ENCODE measurements at places on chromosomes 16 and 17.

- no peak for DNase-seq
Observed at GRCh38 chr16:28264656-28265055, 27.7 kb upstream of the SBK1 start.

GRCh38 chr16:83118365-83118764 is 491.6 kb downstream of the CDH13 start:
- DNase-seq = no peak

GRCh38 chr17:82064433-82065192 is 991 bp downstream of the DUS1L start:
- no peak for DNase-seq

GRCh38 chr17:55652114-55652823 is 70.4 kb downstream of the TMEM100 start:
- no peak for DNase-seq

DNA sequence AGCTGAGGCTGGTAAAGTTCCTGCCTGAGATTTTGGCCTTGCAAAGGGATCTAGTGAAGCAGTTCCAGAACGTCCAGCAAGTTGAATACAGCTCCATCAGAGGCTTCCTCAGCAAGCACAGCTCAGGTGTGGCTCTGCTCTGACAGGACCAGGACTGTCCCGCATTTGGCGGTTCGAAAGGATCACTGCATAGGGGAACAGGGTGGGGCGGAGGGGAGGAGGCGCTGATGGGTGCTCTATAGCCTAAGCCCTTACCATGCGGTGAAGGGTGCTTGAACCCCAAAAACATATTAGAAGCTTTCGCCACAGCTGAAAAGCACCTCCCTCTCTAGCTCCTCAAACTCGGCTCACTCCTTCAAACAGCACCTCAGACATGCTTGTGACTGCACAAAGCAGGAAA is 29.9 kb upstream of the ENDOV start:
- no peak for DNase-seq

GRCh38 chr17:46785696-46786095 is 32.8 kb downstream of the WNT3 start:
- no peak for DNase-seq

DNA sequence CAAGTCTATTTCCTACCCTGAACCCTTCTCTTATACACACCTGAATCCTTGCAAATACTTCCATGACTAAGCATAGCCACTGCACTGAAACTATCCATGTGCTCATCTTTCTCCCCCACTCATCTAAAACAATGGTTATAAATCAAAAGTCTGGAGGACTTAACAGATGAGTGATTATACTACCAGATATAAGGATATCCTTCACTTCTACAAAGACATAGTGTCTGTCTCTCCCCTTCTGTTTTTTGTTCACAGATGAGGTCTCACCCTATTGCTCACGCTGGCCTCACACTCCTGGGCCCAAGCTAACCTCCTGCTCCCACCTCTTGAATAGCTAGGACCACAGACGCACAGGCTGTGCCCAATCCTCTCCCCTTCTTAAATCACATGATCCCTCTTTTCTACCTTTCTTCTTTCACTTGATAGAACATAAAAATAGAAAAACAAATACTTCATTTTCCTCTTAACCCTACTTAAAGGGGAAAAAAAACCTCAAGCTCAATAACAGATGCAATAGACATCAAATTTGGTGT is 19.2 kb downstream of the CEP112 start:
- no peak for DNase-seq

GRCh38 chr16:87329436-87330256 is 12.5 kb upstream of the C16orf95 start:
- no peak for DNase-seq

- no peak for DNase-seq
Observed at GRCh38 chr17:71899317-71899716, 221.5 kb upstream of the SOX9 start.

- no peak for DNase-seq
Observed at GRCh38 chr17:33138627-33139026, 147.0 kb downstream of the SPACA3 start.

- no peak for DNase-seq
Observed at GRCh38 chr16:67391424-67392300, 1.6 kb downstream of the TPPP3 start.

DNA sequence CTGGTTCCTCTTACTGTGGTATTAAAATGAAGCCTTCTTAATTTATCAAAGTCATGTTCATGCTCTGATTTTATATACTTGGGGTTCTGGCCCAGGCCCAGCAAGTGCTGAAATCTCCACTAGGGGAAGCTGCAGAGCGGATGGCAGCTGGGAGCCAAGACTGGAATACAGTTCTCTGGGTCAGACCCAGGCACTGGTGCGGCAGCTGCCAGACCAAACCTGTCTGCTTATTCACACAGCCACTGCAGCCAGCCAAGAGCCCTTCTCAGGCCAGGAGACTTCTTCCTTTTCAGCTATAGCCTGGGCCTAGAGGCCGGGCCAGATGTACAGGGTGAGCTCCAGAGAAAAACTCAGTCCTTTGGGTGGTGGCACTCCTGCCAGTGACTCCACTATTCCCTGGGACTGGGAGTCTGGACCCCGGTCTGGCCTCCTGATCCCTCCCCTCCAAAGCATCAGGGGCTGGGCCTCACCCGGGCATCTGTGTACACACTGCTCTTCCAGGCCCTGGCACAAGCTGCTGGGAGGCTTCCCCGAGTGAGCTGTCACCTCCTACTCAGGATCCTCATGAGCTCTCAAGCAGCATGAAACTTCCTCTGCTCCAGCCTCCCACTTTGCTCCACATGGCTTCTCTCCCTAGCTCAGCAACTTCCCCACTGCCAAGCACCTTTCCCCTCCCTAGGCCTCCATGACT is 24.4 kb downstream of the ATP6V0D1 start:
- DNase-seq = no peak

All from thymus (tissue), 14 donors.